ENCODE measurements at places on chromosomes 2 and 18.

DNA sequence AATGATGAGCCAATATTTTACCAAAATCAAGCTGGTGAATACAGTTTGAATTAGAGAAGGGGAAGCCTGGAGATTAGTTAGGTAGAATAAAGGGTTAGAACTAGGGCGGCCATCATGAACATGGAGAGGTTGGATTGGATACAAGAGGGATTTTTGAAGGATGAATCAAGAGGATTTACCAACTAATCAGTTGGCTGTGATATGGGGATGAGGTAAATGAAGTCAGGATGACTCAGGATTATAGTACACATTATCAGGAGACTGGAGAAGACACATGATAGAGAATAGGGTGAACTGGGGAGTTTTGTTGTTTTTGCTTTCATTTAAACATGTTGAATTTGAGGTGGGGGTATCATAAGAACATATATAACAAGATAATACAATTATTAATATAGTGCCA, 73.8 kb upstream of the PROKR1 start:
- no peak for DNase-seq

GRCh38 chr2:84965827-84966226, 5.1 kb upstream of the KCMF1 start:
- DNase-seq: no peak

DNA sequence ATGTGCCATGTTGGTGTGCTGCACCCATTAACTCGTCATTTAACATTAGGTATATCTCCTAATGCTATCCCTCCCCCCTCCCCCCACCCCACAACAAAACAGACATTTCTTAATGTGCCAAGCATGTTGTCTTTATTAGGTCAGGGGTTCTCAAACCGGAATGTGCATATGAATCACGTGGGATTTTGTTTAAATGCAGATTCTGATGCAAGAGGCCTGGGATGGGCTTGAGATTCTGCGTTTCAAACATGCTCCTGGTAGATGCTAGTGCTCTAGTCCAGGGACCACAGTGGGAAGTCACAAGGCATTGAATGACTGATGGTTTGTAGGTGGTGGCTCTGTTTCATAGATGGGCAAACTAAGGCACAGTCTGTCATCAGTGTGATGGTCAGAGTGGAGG, 184.7 kb downstream of the SMAD7 start:
- no peak for DNase-seq

- no peak for DNase-seq
Observed at GRCh38 chr2:40511661-40512213, 59.8 kb upstream of the SLC8A1 start.

- no peak for DNase-seq
Observed at GRCh38 chr2:109209412-109209811, 80.4 kb downstream of the SH3RF3 start.

GRCh38 chr2:201642086-201642578, 1.2 kb downstream of the TMEM237 start:
- no peak for DNase-seq

- DNase-seq: no peak
Observed at GRCh38 chr2:57947398-57947797, 99.2 kb upstream of the VRK2 start.

DNA sequence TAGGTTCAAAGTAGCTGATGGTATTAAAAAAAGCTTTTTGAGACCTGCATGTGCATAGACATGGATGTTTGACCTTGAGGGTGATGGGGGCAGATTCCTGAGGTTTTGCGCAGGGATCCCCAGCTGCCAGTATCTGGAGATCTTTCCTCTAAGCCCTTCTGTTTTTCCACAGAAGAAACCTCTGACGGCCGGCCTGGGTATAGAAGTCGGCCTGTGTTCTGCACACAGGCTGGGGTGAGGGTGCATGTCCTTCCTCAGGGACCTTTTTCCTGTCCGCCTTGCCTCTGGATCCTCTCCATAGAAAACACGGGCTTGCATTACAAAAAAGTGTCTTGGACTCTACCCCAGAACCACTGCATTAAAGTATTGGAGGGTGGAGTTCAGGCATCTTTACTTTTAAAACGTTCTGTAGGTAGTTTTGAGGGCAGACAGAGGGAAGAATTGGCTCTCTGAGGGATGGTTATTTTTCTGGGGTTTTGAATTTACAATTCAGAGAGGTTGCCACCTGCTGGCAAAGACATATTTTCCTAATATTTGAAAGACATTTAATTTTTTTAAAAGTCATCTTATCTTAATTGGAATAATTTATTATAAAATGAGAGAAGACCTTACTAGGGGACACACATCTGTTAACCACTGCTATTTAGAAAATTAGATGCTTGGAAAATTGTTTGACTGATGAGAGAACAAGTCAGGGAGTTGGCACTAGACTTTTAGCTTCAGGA, 350.6 kb downstream of the DCDC2C start:
- DNase-seq: no peak

- DNase-seq: no peak
Observed at GRCh38 chr2:219452361-219453317, 18.0 kb downstream of the SPEG start.

DNA sequence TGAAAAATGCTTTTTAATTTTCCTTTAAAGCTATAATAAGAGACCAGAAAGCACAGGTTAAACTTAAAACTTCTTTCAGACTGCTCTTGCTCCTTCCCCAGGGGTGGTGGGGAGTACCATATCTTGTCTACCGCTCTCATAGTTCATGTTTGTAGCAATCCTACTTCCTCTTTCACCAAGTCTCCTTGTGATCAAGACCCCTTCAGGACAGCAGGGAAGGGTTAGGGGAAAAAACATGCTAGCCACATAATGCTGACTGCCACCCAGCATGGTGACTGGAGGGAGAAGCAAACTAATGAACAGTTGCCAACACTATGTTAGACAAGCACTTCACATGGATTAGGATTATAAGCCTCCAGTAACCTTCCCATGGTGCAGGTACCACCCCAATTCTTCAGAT, 8.6 kb downstream of the MYO5B start:
- no peak for DNase-seq

DNA sequence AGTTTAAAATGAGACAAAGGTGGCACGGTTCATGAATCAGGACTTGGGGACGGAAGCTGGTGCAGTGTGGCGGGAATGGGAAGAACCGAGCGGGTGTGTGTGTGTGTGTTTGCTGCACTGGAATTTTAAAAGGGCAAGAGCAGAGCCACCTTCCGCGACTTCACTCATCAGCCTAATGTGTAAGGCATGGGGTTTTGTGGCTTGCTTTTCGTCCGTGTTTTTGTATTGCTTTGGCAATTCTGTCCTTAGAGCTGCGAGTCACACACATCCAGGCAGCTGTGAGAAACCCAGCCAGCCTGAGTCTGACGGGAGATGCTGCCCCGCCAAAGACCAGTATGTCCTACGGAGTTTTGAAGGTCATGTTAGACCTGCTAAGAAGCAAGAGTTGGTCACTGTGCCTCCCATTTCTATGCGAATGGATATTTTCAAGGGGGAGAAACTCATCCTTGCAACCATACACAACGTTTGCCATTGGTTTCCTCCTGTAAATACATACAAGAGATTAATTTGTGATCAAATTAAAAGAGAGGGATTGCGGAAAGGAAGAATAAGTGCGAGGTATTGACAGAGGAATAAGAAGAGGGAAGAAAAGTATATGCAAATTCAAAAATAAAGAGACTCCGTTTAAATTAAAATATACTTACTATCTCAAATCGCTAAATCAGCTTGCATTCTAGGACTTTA, 665 bp upstream of the CACNB4 start:
- DNase-seq: no peak

- DNase-seq: no peak
Observed at GRCh38 chr2:238929242-238930081, 81.6 kb downstream of the TWIST2 start.

DNA sequence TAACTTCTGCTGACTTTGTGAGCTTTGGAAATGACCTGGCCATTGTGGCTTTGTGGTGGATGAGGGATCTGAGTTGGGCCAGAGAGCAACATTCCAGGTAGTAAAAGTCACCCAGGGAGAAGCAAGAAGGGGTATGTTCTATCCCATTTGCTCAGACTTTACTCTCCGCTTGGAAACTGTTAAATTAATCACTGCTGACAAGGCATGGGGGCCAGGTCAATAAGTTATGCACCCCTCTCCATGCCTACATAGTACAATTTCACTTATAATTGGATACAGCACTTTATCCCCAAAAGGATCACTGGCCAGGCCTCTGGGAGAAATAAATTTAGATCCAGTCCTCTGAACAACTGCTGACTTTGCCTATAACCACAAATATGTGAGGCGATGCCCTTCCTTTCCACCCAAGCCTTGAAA, 92.1 kb downstream of the RPRM start:
- no peak for DNase-seq

- DNase-seq: no peak
Observed at GRCh38 chr2:67892339-67892846, 170.4 kb downstream of the C1D start.

- no peak for DNase-seq
Observed at GRCh38 chr2:152582081-152582480, 135.2 kb downstream of the PRPF40A start.

- DNase-seq: no peak
Observed at GRCh38 chr2:227404585-227405271, 17.0 kb upstream of the SCYGR1 start.

DNA sequence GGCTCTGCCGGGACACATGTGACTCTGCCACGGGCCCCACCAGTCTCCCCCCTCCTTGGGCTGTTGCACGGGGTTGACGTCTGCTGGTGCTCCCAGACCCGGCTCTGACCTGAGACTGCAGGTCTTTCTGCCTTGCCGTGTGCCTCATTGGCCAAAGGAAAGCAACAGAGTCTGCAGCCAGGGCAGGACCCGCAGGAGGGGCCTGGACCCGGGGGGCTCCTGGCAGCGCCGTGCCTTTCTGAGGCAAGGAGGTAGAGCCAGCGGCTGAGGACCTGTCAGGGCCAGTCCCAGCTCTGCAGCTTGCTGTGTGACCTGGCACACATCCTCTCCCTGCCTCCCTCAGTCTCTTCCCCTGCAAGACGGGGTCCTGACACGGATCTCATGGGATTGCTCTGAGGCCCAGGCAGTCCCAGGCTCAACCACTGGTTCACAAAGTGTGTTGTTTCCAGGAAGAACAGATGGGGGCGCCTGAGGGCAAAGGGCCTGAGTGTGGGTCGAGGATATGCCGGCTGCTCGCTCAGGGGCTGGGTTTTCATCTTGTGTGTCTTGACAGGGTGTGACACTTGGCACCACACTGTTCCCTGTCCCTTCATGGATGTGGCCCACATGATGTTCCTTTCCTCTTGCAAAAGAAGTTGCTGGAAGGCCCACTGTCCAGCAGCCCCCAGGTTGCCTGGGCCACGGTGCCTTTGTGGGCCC, 9.0 kb downstream of the CAPN10 start:
- DNase-seq: no peak

GRCh38 chr18:58097121-58097906, 53.3 kb downstream of the NEDD4L start:
- DNase-seq: no peak

- DNase-seq: no peak
Observed at GRCh38 chr2:238873381-238873801, 25.5 kb downstream of the TWIST2 start.

- no peak for DNase-seq
Observed at GRCh38 chr18:47680488-47680887, 250.0 kb downstream of the SMAD2 start.

DNA sequence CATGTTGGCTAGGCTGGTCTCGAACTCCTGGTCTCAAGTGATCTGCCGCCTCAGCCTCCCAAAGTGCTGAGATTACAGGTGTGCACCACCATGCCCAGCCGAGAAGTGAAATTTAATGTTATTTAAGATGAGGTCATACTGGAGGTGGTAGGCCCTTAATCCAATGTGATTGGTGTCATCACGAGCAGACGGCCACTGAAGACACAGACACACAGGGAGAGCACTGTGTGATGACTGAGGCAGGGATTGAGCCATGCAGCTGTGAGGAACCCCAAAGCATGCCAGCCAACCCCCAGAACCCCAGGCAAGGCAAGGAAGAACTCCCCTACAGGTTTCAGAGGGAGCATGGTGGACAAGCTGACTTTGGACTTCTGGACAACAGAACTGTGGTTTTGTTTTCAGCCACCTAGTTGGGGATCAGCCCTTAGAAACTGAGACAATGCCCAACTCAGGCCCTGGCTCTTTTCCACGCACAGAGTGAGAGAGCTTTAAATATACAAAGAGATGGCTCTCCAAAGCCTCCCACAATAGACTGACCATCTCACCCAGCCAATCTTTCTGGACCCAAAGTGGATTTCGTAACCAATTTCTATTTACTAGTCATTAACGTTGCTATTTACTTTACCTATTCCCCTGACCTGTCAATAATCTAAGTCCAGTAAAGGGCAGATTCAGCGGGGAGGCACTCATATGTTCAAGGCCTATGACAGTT, 34.2 kb downstream of the TBC1D8 start:
- DNase-seq: no peak

DNA sequence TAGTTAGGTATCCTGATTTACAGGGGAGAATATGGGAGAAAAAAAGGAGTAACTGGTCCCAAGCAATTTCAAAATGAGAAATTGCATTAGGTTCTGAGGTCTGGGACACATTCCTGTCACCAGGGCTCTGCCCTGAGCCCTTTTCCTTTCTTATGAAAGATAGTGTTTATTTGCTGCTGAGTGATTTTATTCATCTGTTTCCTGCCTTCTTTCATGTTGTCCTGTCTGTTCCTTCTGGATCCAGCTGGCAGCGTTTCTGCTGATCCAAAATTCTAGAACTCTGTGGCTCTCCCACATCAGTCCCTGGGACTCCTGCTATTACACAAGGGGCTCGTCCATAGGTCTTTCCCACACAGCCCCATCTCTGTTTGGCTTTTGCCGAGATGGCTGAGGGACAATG, 519.1 kb upstream of the SALL3 start:
- no peak for DNase-seq

GRCh38 chr2:54081574-54081973, 33.8 kb upstream of the ACYP2 start:
- DNase-seq: no peak

- DNase-seq: no peak
Observed at GRCh38 chr2:189516546-189516945, 64.0 kb downstream of the SLC40A1 start.

- no peak for DNase-seq
Observed at GRCh38 chr2:175599966-175600831, 401.9 kb downstream of the LNPK start.

GRCh38 chr2:220336771-220337170, 709.3 kb downstream of the SLC4A3 start:
- DNase-seq: no peak

GRCh38 chr2:37378411-37378810, 34.0 kb downstream of the QPCT start:
- DNase-seq: no peak

- no peak for DNase-seq
Observed at GRCh38 chr2:209413311-209414014, 10.4 kb upstream of the MAP2 start.

All from stimulated activated CD8-positive, alpha-beta memory T cell treated with anti-CD3 and anti-CD28 coated beads, Interleukin-4, amount 100 ng/mL, for 4 hours (primary cell).